ENCODE measurements at places on chromosomes 13 and 19. TPM values are rescaled to one million over a fixed set of nuclear protein-coding genes. Genes with fewer than 3 reads are reported as not detected.

Gene CLC
- not detected for total RNA-seq

Gene ATP1A3
- 4.6 TPM for total RNA-seq

Gene RELB
- total RNA-seq: 39.4 TPM

Gene CYP2F1
- not detected for total RNA-seq

Gene KL
- not detected for total RNA-seq

Gene USHBP1
- total RNA-seq: not detected

Gene LMTK3
- total RNA-seq: 5.5 TPM

Gene FSD1
- 8.6 TPM for total RNA-seq

Gene KLK10
- 0.49 TPM for total RNA-seq

Gene SHD
- total RNA-seq: not detected

Gene MED4
- 35.6 TPM for total RNA-seq

Gene APBA3
- 5.0 TPM for total RNA-seq

Measured in A549 treated with ZK216348 at 1 μM for 4 hours (cell line).